ENCODE measurements at places on chromosomes 1 and 21.

DNA sequence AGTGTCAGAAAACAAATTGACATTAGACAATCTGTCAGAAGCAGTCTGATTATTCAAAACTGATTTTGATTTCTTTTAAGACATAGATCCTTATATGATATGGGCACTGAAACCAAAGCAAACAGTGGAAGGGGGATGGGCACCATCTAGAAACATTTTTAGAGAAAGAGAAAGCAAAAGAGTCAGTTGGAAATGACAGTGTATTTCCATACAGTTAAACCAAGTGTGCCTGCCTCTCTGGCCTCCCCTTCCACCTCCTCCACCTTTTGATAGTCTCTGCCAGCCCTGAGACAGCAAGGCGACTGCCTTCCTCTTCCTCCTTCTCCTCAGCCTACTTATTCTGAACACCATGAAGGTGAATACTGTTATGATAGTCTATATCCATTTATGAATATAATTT, 949.7 kb downstream of the AMY1C start:
- no peak for DNase-seq

DNA sequence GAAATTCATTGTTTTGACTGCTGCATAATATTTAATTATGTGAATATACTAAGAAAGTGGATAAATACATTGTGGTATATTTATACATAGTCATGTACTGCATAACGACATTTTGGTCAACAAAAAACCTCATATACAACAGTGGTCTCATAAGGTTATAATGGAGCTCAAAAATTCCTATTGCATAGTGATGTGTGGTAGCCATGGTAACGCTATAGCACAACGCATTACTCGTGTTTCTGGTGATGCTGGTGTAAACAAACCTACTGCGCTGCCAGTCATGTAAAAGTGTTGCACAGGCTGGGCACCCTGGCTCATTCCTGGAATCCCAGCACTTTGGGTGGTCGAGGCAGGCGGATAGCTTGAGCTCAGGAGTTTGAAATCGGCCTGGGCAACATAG, 52.6 kb upstream of the NHLH2 start:
- no peak for DNase-seq

DNA sequence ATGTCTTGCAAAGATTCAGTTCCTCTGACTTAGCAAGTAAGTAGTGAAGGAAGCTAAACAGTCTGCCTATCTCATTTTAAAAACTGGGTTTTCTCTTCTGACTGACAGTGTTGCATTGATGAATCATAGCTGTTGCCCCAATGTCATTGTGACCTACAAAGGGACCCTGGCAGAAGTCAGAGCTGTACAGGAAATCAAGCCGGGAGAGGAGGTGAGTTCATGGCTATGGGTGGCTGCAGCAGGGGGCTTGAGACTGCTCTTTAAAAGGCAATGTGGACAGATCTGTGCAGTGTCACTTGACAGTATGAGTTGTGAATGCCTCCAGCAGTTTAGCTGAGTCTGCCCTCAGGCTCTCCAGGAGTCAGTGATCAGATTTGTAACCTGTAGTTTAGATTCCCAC, 46.6 kb downstream of the SMYD2 start:
- no peak for DNase-seq

DNA sequence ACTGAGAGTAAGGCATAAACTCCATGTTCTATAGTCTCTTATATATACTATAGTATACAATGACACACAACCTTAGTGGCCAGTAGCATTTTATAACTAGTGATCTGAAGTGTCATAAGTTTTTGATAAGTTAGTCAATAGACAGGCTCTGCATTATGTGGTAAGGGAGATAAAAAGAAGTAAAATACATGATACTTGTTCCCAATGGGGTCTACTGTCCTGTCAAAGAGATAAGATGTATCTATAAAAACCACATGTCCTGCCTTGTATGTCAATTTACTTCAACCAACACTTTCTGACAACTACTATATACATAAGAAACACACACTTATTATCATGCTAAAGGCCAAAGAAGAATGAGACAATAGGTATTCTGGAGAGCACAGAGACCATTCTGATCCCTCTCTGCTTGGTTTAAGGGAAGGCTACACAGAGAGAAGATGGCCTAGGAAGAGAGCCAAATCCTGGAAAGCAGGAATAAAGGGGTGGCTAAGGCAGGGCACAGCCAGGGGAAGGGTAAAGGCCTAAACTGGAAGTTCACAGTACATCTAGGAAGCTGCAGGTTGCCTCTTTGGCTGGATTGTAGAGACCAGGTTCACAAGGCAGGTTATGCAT, 91.4 kb downstream of the LYST start:
- DNase-seq: no peak

- no peak for DNase-seq
Measured at GRCh38 chr1:94702442-94702815, 117.7 kb upstream of the SLC44A3 start.

DNA sequence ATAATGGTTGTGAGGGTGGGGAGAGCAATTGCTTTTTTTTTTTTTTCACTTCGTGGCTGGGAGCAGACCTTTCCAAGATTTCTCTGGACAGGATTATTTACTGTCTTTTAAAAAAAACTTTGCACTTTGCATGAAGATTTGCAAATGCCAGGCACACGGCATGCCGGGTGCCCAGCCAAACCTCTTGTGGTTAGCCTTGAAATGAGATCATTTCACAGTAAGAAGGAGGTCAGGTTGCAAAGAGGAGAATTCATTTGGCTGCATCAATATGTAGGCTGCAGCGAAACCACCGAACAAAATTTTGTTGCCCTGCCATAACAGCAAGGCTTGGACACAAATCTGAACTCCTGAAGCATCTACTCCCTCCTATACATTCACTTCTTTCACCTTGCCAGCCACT, 36.5 kb upstream of the KCND3 start:
- no peak for DNase-seq

GRCh38 chr1:205925736-205926135, 17.5 kb downstream of the SLC26A9 start:
- no peak for DNase-seq

- no peak for DNase-seq
Measured at GRCh38 chr1:67952071-67952470, 98.4 kb downstream of the DIRAS3 start.

GRCh38 chr1:43510621-43511020, 20.1 kb upstream of the PTPRF start:
- no peak for DNase-seq

DNA sequence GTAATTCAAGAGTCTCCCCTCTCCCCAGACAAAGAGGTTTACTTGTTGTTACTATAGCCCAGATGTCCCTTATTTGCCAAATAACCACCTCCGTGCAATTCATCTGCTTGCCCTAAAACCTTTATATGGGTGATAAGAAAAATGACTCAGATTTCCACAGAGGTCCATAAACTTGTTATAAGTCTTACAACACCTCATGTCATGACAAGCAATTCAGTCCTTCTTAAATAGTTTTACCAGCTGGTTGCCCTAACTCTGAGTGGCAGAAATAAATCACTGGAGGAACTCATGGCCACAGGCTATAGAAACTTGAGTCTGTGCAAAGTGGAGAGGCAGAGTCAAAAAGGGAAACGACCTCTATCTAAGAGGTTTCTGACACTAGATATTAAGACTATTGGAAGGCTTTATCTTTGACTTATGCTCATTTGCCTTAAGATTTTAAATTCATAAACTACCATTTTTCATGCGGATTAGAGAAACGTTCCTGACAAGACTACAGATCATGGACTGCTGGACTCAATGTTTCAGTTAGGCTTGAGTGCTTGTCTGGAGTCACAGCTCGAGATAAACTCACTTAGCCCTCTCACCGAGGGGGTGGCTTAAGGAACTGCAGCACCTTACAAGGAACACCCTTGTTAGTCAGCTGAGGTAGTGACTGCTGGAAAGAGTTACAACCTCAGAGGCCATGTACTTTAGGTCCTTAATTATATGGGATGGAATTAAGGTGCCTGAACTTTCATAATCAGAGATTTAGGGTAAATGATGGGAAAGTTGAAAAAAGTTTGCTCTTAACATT, 662.5 kb upstream of the USP24 start:
- no peak for DNase-seq

GRCh38 chr1:236450779-236451178, 56.7 kb downstream of the EDARADD start:
- DNase-seq: no peak

DNA sequence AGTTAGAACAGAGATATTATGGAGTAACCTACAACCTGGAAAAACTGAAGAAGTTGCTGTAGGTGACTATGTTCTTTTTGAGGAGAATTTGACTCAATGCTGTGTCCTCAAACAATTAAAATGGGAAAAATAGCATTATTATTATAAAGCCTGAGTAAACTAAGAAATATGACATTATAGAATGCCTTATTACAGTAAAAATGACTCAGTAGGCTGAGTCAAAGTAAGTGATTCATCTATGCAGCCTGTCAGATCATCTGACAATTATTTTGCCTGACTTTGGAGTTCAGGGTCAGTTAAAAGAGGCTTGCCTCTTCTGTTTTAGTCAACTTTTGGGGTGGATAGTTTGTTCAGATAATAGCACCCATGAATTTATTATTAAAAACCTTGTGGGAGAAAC, 150.8 kb upstream of the PTGFR start:
- DNase-seq: no peak

GRCh38 chr1:205630651-205631009, 1.2 kb downstream of the ELK4 start:
- no peak for DNase-seq

All from GM18507 (cell line).